AG10803 (cell line): ENCODE measurements at places on chromosomes 1 and 21.

GRCh38 chr1:212967801-212968200 lies 17.5 kb downstream of the VASH2 start:
- peak; percentile 39 for DNase-seq

- no peak for DNase-seq
Measured at GRCh38 chr1:170156594-170156993, 10.8 kb downstream of the NTMT2 start.

- DNase-seq = no peak
Measured at GRCh38 chr1:11704691-11705475, 13.4 kb downstream of the DRAXIN start.

DNA sequence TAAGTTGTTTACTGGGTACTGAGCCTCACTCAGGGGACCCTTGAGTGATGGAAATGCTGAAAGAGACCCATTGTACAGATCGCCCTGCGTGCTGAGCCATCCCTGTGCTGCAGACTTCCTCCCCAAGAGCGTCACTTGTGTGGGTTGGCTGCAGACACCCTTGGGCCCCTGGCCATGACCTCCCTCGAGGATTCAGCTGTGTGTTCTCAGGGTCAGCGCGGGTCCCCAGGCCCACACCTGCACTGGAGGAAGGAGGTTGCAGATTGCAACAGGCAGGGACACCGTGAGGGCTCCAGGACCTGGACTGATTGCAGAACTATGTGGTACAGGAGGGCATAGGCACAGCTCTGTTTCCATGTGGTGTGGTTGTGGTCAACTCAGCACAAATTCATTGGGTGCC lies 4.4 kb downstream of the SNAP47 start:
- no peak for DNase-seq

DNA sequence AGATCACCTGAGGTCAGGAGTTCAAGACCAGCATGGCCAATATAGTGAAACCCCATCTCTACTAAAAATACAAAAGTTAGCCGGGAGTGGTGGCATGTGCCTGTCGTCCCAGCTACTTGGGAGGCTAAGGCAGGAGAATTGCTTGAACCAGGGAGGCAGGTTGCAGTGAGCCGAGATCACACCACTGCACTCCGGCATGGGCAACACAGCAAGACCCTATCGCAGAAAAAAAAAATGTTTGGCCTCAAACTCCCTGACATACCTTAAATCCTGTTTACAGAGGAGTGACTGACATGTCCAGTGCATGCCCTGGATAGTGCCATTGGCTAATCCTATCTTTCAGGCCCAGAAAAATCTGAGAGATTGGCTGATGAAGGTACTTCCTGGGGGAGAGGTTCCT lies 11.8 kb downstream of the DCLRE1B start:
- DNase-seq = no peak

GRCh38 chr1:31523012-31523411 lies 53.3 kb upstream of the TINAGL1 start:
- no peak for DNase-seq

DNA sequence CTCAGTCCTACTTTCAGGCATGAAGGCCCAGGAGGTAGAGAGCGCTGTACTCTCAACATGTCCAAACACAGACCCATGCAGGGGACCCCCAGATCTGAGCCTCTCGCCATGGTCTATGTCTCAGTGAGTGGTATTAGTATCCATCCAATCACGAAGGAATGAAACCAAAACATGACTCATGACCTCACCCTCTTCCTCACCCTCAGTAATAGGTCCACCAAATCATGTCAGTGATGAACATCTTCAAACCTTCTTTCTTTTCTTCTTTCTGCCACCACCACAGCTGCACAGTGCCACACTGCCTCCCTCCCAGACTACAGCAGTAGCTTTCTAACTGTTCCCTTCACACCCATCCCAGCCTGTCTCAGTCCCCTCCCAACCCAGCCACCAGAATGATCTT lies 16.8 kb downstream of the C1orf116 start:
- no peak for DNase-seq

GRCh38 chr1:239237912-239238311 lies 148.5 kb upstream of the CHRM3 start:
- DNase-seq = no peak

DNA sequence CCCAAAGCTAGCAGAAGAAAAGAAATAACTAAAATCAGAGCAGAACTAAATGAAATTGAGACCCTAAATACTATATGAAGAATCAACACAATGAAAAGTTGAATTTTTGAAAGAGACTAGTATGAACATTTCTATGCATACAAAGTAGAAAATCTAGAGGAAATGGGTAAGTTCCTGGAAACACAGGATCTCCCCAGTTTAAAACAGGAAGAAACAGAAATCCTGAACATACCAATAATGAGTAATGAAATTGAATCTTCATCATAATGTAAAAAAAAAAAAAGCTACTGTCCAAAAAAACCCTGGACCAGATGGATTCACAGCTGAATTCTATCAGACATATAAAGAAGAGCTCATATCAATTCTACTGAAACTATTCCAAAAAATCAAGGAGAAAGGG lies 233.5 kb downstream of the PLPP3 start:
- DNase-seq = no peak
